ENCODE measurements at places on chromosomes 4 and X.

GRCh38 chrX:3728454-3728853, 15.0 kb upstream of the PRKX start:
- DNase-seq: no peak

DNA sequence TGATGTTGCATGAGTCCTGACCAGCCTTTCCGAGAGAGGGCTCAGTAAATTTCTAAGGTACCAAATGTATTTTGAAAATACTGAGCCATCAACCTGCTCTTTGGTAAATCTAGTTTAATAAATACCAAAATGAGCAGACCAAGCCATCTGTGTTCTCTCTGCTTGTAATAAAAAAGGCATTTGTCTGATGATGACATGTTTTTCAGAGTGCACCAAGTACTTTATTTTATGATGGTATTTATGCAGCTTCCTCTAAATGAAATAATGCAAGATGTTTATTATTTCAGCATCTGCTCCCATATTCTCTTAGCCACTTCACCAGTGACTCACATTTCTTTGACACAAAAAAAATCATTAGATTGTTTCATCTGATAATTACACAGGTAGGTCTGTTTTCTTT, 700.5 kb downstream of the TRIML1 start:
- no peak for DNase-seq

GRCh38 chrX:148380650-148381561, 119.5 kb upstream of the AFF2 start:
- DNase-seq: no peak

DNA sequence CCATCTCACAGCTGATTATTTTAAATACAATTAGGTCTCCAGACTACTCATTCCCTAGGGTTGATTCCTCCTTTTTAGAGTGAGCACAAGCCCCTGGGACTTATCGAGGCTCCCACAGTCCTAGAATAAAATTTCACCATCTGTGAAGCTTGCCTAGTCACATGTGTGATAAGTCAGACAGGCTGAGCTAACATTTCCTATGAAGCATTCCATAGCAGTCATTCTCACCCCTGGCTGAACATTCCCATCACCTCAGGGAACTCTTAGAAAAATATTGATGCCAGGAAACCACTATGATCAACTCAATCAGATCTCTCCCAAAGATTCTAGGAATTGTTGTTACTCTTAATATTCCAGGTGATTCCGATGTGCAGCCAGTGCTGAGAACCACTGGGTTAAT, 37.7 kb downstream of the ARHGEF9 start:
- DNase-seq: no peak

GRCh38 chr4:134518574-134519217, 317.1 kb upstream of the PABPC4L start:
- no peak for DNase-seq

- no peak for DNase-seq
Observed at GRCh38 chr4:74418063-74418670, 26.8 kb upstream of the AREG start.

DNA sequence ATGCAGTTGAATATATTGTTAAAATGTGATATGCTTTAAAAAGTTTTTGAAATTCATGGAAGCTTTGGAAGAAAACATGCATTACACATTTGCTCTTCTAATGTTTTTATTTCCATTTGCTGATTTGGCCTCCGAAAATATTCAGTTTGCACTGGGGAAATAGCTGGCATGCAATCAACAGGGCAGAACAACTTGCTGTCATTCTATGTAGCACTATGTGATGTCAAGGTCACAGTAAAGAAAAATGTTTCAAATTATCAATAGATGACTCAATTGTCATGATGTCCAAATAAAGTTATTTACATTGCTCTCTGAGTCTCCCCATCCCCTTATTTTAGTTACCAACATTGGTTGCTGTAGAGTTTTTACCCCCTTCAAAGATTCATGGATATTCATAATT, 119.2 kb downstream of the TLL1 start:
- no peak for DNase-seq

- no peak for DNase-seq
Observed at GRCh38 chr4:183098019-183098722, 886 bp upstream of the WWC2 start.

GRCh38 chrX:36214924-36215323, 295.4 kb downstream of the CFAP47 start:
- no peak for DNase-seq

DNA sequence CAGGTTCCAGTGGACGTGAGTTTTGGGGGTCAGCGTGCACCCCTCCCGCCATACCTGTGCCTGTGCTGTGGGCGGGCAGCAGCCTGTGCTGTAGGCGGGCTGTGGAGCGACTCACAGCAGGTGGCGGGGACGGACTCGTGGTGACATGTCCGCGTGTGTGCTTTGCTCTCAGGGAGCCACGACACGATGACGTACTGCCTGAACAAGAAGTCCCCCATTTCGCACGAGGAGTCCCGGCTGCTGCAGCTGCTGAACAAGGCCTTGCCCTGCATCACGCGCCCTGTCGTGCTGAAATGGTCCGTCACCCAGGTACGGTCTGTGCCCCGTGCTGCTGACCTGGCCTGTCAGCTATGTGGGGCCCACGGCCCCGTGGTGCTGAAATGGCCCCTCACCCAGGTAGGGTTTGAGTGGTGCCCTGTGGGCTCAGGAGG, 7.4 kb downstream of the PLCXD1 start:
- no peak for DNase-seq

DNA sequence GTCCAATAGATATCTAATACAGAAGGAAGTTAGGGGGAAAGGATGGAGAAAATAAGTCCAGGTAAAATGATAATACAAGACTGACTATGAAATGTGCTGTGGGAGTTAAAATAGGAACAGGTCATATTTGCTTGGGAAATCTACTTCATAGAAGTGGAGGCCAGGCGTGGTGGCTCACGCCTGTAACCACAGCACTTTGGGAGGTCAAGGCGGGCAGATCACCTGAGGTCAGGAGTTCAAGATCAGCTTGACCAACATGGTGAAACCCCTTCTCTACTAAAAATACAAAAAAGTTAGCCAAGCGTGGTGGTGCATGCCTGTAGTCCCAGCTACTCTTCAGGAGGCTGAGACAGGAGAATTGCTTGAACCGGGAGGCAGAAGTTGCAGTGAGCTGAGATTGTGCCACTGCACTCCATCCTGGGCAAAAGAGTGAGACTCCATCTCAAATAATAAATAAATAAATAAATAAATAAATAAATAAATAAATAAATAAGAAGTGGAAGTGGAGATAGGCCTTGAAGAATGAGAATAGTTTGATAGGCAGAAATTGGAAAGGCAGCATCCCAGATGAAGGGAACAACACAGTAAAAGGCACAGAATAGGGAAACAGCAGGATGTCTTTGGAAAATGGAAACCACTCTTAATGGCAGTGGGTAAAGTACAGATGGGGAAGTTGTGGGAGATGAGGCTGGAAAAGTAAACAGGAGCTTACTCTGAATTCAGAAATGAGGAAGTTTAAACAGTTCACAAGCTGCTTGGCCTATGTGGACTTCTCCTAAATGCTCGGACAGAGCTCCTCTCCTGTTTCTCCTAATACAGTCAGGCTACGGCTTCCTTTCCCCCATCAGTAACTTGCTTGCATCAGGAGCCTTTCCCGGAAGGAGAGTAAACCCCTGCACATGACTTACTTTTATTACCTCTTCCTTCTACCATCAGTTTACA, 15.1 kb upstream of the GK start:
- DNase-seq: no peak

DNA sequence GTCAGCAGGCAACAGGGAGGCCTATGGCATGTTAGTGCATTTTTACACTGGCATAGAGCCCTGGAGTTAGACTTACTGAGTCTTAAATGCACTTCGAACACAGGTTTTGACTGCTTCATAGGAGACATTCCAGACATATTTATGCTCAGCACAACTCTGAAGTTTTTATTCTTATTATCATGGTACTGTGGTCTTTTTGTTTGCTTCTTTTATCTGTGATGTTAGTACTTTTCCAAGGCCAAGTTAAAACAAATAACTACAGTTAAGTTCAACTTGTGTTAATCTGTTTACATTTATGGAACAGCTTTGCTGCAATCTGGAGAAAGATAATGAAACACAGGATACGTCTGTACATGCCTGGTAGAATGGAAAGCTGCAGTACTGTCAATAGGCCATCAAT, 76.5 kb downstream of the COL4A5 start:
- no peak for DNase-seq

DNA sequence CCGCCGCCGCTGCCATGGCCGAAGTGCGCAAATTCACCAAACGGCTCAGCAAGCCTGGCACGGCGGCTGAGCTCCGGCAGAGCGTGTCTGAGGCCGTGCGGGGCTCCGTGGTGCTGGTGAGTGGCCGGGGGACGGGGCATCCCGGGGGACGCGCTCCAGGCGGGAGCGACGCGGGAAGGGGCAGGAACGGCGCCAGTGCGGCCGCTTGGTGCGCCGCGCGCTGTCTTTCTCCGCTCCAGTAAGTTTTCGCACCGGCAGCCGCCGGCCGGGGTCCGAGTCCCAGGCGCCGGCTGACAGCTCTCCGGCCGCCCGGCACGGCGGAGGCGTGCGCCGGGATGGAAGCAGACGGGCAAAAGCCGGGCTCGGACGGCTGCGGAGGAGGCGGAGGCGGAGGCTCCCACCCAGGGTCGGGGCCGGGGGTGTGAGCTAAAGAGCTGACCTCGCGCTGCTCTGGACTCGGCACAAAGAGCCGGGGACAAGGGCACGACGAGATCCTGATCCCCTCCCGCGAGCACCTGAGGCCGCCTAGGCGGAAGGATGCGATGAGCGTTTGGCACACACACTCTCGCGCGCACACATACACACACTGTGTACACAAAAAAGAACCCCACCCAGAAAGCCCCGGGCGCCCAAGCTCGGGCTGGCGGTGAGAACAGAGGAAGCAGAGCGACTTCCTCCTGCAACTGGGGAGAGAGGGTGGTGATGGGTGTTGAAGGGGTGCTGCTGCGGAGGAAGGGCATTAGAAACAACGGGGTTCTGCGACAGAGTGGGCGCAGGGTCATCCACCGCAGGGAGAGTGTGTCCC, 545 bp downstream of the DOCK11 start:
- DNase-seq: peak; percentile 1

DNA sequence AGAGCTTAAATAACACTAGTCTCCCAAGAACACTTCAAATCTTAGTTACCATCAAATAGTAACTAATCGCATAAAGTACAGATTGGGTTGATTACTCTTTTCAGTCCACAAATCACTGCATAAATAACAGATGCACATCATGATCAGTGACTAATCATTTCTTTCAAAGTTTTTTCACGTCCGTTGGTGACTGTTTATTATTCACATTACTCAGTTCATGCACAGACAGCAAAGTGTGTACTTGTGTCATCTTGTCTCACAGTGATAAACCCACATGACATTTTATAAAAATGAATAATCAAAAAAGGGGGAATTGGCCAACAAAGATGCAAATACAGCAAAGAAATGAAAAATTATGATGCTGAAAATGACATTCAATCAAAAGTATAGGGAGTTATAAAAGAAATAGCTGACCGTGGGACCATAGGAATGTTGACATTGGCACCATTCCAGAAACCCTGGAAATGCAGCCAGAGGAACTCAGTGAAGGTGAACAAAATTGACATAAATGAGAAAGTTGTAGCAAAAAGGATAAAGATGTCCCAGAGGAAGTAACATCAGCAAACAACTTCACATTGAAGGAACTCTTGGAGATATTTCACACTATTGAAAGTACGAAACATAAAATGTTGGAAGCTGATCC, 161.5 kb downstream of the SOX3 start:
- DNase-seq: no peak

- DNase-seq: no peak
Observed at GRCh38 chr4:122083989-122084388, 68.1 kb upstream of the BLTP1 start.

GRCh38 chrX:47190445-47191269, 3.0 kb upstream of the UBA1 start:
- peak; percentile 94 for DNase-seq
